ENCODE measurements at places on chromosomes 7 and 10. TPM values are rescaled to one million over a fixed set of nuclear protein-coding genes. Genes with fewer than 3 reads are reported as not detected.

Gene MUC3A
- 0.13 TPM for total RNA-seq

Gene MRLN
- not detected for total RNA-seq

Gene PSD
- 0.26 TPM for total RNA-seq

Gene PRRT4
- not detected for total RNA-seq

Gene TRPV5
- not detected for total RNA-seq

Gene FAM25G
- not detected for total RNA-seq

Gene OR6V1
- total RNA-seq = not detected

Gene TLX1
- not detected for total RNA-seq

Gene PGAM1
- 241 TPM for total RNA-seq

Gene FLNC
- 130 TPM for total RNA-seq

Gene TMEM184A
- total RNA-seq = under 0.01 TPM

Gene CDHR3
- 1.3 TPM for total RNA-seq

Gene CALML3
- not detected for total RNA-seq

Gene FRMPD2
- total RNA-seq = 0.13 TPM

DNA sequence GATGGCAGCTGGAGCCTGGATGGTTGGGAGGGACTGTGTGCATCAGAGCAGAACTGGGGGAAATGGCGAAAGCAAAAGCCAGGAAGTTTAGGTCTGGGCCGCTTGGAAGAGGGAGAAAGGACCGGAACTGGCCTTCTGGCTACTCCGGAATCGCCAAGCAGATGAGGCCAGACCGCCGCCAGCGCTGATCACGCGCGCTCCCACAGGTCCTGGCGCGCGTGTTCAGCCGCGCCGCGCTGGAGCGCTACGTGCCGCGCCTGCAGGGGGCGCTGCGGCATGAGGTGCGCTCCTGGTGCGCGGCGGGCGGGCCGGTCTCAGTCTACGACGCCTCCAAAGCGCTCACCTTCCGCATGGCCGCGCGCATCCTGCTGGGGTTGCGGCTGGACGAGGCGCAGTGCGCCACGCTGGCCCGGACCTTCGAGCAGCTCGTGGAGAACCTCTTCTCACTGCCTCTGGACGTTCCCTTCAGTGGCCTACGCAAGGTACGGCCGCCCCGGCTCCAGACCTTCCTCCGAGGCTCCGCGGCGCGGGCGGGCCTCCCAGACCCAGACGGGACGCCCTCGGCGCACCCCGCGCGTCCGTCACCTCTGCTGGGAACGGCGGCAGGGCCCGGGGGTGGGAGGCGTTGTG, 2.0 kb downstream of the CYP26C1 start:
- DNase-seq = peak; percentile 84

- no peak for DNase-seq
Measured at GRCh38 chr7:50980411-50980810, 197.7 kb upstream of the GRB10 start.

- DNase-seq = no peak
Measured at GRCh38 chr10:73900064-73900463, 10.9 kb upstream of the PLAU start.

DNA sequence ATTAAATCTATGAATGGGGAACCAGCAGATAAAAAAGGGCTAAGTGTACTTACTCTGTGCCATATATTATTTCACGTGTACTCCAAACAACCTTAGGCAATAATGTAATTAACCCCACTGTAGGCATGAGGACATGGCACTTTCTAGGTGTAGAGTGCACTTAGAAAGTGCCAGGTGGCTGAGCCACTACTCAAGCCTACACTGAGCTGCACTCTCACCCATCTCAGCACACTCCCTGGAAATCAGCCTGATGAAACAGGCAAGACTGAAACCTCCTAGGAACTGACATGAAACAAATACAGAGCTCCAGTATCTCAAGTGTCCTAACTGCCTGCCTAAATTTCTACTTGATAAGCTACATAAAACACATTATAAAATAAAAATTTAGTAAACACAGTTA, 147.4 kb downstream of the KMT2E start:
- no peak for DNase-seq

DNA sequence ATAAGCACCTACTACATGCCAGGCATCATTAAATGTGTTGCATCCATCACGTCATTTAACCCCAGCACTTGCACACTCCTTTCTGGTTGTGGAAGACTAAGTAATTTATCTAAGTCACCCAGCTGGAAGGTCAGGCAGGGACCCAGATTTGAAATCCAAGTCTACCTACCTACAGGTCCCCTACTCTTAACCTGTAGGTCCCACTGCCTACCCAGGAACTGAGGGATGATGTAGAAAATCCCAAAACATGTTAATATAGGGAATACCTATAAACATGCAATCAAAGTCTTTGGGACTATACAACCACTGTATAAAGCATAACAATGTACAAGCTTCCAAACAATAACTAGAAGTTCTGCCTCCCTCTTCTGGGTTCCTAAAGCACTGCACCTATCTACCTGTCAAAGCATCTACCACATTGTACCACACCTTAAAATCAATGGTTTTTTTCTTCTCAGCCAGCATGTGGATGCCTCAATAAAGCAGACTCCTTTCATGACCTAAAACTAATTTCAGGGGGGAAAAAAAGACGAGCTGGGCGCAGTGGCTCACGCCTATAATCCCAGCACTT, 5.6 kb downstream of the IL6 start:
- peak; percentile 54 for DNase-seq

DNA sequence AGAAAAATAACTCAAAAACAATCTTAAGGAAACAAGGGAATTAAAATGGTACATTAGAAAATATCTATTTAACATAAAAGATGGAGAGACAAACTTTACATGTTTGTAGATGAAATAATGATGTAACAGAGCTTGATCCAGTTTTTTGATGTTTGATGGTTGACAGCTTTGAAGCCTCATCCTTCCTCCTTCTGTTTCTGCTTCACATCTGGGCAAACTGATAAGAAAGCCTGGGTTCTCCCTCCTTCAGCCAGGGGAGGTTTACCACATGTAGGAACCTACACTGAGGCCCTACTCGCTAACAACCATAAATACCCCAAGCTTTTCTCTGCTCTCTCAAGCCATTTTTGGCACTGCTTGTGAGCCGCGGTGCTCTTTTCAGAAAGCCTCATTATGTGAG, 82.8 kb upstream of the ZNF32 start:
- DNase-seq = no peak

DNA sequence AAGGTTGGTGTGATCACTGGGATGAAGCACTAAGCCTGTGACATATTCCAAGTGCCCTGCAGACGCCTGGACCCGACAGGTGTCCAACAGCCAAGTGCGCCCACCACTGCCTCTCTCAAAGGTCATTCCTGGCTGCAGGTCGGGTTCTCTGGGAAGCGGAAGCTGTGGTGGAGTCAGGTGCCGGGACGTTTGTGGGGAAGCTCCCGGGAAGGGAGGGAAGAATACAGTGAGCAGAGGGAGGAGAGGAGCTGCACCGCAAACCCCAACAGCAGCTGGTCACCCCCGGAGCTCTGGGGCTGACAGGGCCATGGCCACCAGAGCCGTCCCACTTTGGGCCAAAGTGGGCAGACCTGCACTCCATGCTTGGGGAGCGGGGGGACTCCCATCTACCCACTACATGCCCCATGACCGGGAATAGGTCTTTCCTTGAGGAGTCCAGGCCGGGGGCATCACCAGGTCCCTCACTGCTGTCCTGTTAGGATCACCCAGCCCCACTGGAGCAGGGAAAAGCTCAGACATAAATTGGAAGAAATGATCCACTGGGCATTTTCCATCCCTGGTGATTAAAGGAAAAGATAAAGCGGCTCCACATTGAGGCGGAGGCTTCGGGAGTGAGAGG, 84.5 kb upstream of the PPP2R2D start:
- DNase-seq = no peak

DNA sequence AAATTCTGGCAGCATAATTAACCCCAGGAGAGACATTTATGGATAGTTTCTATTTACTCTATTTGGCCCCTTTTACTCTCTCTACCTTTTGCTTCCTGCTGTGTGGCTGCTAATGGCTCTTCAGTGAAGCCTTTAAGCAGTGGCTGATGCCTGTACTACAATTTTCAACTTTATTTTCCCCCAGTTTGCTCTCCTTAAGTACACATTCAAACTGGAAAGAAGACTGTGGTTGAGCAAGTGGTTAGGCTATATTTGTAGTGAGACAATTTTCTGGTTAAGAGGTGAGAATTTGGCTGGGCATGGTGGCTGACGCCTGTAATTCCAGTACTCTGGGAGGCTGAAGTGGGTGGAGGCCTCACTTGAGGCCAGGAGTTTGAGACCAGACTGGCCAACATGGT, 8.5 kb upstream of the RSBN1L start:
- DNase-seq = no peak

DNA sequence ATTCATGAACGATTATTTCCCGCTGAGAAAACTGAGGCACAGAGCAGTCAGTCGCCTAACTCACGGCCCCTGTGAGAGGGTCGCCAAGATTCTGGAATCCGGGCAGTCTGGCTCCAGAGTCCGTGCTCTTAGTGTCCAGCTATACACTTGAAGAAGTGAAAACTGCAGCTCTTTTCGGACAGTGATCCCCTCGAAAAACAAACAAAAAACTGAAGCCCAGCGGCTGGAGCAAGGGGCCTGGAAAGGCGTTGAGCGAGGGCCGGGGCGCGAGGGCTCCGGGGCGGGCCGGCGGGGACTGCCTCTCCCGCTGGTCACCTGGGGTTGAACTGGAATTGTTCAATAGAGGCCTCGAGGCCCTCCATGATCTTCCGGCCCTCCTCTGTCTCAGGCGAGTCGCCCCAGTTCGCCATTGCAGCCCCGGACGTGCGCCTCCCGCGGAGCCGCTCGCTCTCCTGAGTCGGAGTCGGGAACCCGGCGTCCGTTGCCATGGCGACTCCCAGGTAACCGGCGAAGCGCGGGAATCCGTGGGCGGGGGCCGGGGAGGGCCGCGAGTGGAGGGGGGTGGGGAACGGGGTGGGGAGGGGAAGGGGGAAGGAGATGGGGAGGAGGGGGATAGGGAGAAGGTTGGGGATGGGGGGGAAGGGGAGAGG, 881 bp downstream of the C10orf67 start:
- DNase-seq = no peak

DNA sequence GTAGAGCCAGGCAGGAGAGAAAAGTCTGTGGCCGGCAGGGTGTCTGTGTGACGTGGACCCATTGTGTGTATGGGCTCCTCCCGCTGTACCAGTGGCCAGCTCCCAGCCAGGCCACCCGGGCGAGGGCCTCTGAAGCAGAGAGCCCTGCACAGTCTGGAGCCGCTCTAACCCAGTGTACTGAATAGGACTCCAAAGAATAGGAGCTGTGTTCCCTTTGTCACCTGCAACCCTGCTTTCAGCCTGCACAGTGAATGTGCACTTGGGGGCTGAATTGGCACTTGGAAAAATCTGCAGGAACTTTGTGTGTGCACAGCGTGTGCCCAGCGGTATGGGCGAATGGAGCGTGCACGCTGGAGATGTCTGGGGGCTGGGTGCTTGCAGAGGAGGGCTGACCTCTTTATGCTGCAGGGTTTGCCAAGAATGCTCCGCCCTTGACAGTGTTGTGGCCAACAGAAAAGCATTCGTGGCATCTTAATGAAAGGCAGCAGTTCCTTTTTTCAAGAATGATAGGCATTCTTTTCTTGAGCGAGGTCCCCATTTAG, 216.2 kb downstream of the AUTS2 start:
- DNase-seq = no peak

GRCh38 chr7:101302641-101303101, 18.9 kb downstream of the IFT22 start:
- no peak for DNase-seq

DNA sequence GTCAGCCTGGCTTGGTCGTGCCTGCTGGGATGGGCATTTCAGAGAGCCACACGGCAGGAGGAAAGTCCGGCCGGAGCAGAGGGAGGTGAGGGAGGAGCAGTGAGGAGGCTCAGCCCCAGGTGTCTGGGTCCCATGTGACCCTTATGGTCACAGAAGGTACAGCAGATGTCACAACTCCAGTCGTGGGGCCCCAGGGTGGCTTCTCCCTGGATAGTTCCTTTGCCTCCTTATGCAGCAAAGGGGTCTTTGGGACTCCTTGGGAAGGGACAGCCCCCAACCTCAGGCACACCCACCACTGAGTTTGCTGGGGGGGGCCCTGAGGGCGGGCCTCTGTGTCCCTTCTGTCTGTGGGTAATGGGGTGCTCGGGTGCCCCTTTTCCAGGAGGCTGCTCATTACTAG, 19.6 kb upstream of the PRKAG2 start:
- no peak for DNase-seq
